ENCODE measurements at places on chromosomes 5 and 9. TPM values are rescaled to one million over a fixed set of nuclear protein-coding genes. Genes with fewer than 3 reads are reported as not detected.

ACSL6 gene
- total RNA-seq = 23.4 TPM

ATP10B gene
- total RNA-seq = not detected

SNCB gene
- total RNA-seq = not detected

C9orf153 gene
- 0.19 TPM for total RNA-seq
